ENCODE measurements at places on chromosomes 2 and 18. TPM values are rescaled to one million over a fixed set of nuclear protein-coding genes. Genes with fewer than 3 reads are reported as not detected.

DNA sequence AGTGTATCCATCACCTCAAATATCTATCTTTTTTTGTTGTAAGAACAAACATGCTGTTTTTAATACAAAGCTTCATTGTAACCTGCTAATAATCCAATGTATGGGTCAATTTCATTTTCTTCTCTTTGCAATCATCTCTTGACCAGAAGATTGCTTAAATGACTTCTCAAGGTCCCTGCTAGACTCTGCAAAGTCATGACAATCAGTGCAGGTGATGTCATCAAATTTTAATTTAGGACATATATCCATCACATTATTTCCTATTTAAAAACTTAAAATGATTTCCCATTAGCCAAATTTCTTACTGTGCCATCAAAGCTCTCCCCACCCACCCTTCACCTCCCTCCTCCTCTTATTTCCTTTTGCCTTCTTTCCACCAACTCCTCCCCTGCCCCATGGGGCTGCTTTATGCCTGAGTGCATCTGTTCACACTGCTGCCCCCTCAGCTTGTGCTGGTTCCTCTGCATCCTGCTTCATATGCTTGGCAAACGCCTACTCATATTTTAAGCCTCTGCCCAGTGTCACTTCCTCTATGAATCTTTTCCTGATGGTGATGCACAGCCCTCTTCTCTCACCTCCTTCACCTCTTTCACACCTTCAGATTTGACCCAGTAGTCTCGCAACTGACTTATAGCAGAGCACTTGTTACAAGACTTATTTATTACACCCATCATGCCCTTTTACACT lies 20.3 kb downstream of the PLEK start:
- DNase-seq = no peak

DNA sequence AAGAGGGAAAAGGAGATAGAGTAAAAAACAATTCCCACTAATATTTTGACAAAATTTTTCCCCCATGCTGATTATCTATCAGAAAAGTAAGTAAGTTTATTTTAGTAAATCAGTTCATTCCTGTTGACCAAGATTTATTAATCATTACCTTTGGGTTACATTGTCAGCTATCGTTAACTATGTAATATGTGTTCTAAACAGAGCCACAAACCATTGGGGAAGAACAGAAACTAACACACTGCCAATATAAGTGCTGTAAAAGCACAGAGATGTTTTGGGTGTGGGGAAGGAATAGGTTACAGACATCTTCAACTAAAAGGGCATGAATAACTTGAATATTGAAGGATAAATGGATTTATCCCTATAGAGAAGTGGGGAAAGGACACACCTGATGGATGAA lies 42.5 kb upstream of the ACADL start:
- DNase-seq = no peak

DNA sequence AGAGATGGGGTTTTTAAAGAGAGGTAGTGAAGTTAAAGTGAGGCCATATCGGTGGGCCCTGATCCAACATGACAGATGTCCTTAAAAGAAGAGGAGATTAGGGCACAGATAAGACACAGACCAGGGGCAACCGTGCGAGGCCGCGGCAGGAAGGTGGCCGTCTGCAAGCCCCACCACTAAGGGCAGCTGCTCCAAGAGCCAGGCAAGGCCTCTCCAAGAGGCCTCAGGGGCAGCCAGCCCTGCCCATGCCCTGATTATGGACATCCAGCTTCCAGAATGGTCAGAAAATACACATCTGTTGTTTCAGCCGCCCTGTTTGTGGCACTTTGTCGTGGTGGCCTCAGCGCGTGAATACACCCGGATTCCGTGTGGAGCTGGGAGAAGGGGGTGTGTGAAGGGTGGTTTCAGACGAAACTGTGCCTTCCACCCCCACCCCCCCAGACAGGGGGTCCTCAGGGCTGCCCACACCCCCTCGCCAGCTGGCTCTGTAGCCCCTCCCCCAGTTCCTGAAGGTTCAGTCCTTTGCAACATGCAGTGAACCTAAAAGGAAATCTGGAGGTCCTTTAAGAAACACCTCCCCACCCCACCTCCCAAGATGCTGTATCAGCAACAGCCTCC lies 74.1 kb upstream of the SMAD7 start:
- no peak for DNase-seq

DNA sequence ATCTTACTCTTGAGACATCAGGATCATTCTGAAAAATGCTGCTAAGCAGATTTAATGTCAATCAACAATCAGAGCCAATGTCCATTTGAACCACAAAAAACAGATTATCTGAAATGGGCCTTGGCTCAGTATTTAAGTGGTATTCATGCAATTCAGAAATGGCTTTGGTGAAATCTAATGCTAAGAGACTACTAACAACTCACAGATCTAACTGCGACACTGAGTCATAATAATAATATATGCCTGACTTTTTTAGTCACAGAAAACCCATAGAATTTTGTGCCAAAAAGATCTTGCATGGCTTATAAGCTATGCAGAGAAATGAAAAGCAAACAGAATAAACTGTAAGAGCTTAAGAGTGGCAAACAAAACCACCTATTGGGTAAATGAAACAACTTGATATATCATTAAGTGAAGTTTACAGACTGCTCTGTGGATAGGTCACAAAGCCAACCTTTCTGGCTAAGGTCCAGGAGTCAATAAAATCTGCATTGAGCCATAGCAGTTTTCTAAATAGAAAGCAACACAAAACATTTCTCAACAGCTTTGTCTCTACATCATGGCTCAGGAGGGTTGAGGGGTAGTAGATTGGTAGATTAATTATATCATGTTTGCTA lies 234.3 kb downstream of the LRATD1 start:
- no peak for DNase-seq

DNA sequence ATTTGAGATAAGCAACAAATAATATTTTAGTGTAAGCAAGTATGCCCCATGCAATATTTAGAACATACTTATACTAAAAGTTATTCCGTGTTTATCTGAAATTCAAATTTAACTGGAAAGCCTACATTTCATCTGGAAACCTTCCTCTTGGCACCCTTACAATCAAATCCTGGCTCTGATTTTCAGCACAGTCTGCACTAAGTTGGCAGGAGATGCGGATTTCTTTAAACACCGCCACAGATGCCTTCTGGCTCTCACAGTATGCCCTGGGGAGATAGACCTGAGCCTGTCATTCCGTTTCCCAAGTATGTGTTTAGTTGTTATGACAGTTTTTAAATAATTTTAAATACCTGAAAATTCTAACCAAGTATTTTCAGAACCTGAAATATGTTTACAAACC lies 7.3 kb upstream of the MLPH start:
- DNase-seq = no peak

- DNase-seq = no peak
These were observed 3.7 kb downstream of the SCYGR2 start for GRCh38 chr2:227602358-227602757.

- no peak for DNase-seq
These were observed 34.6 kb downstream of the ADCY3 start for GRCh38 chr2:24885221-24886125.

DNA sequence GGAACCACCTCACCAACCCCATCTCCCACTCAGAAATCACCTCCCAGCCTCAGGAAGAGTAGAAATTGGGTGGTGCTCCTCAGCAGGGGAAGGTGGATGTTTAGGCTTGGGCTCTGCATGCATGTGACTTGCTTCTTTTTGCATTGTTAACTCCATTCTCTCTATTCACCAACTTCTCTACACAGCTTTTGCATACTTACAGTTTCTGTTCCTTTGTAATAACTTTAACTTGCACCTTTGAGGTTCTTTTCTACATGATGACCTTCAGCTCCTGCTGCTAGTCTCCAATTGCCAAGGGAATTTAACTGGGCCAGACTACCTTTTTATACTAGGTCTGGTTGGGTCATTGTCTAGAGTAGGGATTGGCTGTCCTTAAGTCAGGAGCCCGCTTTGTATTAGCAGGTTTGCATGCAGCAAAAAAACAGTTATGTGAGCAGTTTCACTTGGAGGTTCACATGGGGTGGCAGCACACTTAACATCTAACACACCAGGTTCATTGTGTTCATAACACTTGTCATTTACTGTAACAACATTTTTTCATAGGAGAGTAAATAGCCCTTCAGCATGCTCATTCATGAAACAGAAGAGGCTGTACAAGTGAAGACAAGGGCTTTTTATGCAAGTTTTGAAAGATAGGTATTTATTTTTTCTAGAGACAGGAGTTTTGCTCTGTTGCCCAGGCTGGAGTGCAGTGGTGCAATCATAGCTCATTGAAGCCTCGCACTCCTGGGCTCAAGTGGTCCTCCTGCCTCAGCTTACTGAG lies 12.0 kb downstream of the MRPL35 start:
- no peak for DNase-seq

DNA sequence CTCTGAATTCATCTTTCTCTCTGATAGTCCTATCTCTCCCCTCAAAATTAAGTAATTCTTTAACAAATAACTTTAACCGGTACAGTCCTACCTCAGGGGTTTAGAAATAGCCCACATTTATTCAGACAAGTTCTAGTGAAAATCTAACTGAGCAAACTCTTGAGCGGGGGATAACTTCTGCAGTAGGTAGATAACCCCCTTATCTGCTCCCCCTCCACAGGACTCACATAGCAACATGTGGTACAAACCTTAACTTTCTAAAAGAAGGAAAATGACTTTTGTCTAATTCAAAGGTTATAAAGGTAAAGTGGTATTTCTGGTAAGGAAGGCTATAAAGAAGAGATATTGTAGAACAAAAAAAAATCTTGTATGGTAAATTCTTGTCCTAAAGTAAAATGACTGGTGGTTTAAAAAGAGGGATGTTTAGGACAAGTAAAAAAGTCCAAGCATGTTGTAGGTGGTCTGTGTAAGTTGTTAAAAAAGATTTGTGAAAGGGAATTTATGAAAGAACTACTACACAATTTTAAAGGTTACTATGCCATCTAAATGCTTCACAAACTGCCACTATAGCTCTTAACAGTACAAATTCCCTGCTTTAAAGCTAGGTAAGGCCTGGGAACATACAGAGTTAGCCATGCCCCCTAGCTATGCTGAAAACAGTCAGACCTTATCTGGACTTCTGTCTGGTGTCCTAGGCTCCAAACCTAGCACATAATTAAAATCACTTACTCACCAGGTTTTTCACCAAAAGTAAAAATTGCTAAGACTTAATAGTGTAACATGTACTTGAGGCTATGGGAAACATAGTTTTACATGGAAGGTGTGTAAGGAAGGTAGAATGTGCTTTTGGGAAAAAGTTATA lies 8.1 kb upstream of the RPIA start:
- no peak for DNase-seq

DNA sequence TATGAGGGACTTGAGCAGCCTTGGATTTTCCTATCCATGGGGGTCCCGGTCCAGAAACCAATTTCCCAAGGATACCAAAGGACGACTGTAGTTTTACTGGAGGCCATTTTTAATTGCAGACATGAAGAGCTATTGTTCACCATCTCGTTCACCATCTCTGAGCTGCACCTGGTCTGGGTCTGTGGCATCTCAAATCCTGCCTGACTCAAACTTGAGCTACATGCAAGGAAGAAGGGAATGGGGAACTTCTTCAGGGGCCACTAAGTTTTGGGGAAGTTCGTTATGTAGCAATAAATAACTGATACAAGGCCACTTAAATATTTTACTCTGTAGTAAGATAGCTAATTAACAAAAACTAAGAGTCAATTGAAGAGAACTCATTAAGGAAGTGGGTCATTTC lies 2.1 kb upstream of the SMCHD1 start:
- no peak for DNase-seq

DNA sequence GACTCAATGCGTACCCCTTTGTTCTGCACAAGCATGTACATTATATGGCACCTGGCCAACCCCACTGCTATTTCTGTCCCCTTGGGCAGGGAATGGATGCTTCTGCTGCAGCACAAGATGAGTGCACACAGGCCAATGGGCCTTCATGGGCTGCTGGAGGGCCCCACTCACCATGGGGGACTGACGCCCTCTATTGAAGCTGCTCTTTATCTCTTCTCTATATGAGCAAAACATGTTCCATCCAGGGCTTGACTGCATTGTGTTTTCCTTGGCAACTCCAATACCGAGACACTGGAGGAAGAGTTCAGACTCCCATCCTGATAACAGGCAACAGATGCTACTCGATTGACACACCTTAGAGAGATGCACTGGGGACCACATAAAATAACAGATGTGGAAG lies 251.6 kb upstream of the NCKAP5 start:
- no peak for DNase-seq

ESCO1 gene
- total RNA-seq = 9.6 TPM

SERPINB13 gene
- not detected for total RNA-seq

CAVIN2 gene
- total RNA-seq = 109 TPM

SERPINB3 gene
- not detected for total RNA-seq

TRIM54 gene
- total RNA-seq = 282 TPM

IL37 gene
- total RNA-seq = not detected

STARD7 gene
- 194 TPM for total RNA-seq

GMCL1 gene
- total RNA-seq = 4.3 TPM

HOXD12 gene
- total RNA-seq = not detected

CCL20 gene
- total RNA-seq = not detected

All from Right ventricle myocardium inferior (tissue), 1 donor.